Naive thymus-derived CD8-positive, alpha-beta T cell (primary cell): ENCODE measurements at places on chromosomes 5 and 9. TPM values are rescaled to one million over a fixed set of nuclear protein-coding genes. Genes with fewer than 3 reads are reported as not detected.

Gene POU5F2
- 1.6 TPM for total RNA-seq

Gene RABGAP1
- 43.4 TPM for total RNA-seq

DNA sequence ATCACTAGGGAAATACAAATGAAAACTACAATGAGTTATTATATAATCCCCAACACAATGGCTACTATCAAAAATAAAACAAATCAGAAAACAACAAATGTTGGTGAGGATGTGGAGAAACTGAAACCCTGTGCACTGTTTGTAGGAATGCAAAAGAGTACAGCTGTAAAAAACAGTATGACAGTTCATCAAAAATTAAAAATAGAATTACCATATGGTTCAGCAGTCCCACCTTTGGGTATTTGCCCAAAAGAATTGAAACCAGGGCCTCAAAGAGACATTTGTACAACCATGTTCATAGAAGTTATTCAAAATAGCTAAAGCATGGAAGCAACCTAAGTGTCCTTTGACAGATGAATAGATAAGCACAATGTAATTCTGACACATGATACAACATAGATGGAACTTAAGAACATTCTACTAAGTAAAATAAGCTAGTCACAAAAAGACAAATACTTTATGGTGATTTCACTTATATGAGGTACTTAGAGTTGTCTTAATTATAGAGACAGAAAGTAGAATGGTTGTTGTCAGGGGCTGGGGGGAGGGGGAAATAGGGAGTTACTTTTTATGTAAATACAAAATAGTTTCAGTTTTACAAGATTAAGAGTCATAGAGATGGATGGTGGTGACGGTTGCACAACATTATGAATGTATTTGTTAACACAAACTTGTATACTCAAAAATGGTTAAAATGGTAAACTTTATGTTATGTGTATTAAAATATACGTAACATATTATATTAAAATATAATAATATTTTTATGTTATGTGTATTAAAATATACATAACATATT lies 102.8 kb downstream of the KCTD16 start:
- no peak for DNase-seq

DNA sequence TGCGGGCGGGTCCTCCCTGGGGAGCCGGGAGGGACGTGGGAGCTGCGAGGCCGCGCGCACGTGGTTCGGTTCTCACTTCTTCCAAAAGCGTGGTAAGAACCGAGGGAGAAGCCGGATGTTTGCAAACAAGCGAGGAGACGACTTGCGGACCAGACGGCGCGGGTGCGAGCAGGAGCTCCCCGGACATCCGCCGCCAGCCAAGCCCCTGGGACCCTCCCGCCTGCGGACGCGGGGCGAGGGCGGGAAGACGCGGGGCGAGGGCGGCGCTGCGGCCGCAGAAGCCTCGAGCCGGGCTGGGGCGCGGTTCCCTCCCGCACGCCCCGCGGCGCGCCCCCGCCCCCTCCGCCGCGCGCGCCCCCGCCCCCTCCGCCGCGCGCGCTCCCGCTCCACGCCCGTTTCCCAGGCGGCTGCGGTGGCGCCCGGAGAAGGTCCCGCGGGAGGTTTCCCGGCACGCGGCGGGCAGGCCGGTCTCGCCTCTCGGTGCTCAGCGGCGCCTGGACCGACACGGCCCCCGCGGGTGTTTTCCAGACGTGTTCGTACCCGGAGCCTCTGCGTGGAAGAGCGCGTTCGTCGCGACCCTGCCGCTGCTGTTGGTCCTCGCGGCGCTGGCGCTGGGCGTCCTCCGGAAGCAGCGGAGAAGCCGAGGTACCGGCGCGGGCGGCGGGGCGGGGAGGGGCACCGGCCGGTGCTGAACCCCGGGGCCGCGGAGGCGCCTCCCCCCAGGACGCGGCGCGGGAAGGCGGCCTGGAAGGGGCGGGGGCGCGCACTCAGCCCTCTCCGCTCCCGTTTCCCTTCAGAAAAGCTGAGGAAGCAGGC lies 12.8 kb downstream of the BTNL9 start:
- DNase-seq, result peak; percentile 22

Gene UNC5A
- not detected for total RNA-seq

DNA sequence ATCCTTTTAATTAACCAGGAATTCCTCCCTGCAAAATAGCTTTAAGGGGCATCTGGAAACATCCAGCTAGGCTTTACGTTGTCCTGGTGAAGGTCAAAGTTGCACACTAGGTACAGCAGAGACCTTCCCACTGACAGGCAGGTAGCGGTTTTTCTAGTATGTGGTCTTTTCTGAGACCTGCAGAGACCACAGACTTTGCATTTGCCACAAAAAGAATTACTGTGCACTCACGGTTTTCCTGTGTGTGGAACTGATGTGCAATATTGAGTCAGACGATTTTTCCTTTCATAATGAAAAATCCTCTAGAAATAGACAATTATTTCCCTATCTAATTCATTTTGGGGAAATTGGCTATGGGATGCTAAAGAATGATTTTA lies 417.0 kb upstream of the ADAMTSL1 start:
- no peak for DNase-seq
